ENCODE measurements at places on chromosomes 3 and 15.

GRCh38 chr3:123739754-123740153 is 144.4 kb downstream of the MYLK start:
- DNase-seq, result no peak

GRCh38 chr3:197305854-197306253 is 7.4 kb upstream of the DLG1 start:
- no peak for DNase-seq

DNA sequence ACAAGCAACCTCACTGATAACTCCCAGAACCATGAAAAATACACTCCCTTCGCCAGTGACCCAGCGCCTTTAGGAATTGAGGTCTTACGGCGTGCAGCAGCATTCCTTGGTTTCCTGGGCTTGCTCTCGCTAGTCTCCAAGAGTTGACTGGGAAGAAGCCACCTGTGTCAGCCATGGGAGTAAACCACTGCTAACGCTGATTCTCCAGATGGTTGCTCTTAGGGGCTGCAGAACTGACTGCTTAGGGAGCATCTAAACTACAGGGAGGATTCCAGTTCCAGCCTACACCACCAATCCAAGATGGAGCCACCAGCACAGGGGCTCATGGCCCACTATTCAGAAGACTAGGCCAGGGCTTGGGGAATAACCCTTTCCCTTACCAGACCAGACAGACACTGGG is 2.4 kb downstream of the RBPMS2 start:
- DNase-seq, result no peak

GRCh38 chr3:98545940-98546339 is 14.2 kb downstream of the GPR15 start:
- no peak for DNase-seq

- no peak for DNase-seq
Observed at GRCh38 chr3:145903472-145904013, 257.4 kb downstream of the PLOD2 start.

DNA sequence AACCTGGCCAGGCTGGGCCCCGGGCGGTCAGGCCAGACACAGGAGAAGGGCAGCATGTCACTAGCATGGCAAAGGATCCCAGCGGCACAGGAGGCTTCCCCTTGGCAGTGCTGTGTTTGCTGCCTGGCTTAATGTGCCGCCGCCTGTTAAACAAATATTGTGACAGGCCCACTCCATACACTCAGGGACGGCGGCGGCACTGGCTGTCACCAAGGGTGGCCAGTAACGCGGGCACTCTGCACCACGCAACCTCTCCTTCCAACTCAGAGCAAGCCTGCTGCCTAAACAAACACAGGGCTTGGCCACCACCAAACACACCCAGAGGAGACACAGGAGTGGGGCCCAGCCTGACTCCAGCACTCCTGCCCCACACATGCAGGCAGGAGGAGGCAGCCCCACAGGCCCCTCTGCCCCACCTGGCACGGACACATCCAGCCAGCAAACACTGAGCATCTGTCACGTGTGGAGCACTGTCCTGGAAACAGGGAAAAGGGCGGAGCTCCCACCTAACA is 48.0 kb downstream of the TPRA1 start:
- DNase-seq, result peak; percentile 25

DNA sequence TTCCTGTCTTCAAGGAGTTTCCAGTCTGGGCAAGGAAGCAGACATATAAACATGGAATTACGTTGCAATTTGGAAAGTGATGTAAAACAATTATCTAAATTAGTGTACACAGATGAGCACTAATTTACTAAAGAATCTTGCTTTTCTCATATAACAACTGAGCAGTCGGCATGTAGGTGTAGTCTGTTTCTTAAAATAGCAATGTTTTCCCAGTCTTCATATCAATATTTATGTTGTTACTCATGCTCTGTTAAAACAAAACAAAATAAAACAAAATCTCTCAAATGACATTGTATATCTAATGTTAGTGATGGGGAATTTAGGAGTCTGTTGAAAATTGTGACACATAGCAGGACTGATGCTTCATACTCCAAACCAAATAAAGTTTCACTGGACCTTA is 75.6 kb downstream of the SAMMSON start:
- no peak for DNase-seq

DNA sequence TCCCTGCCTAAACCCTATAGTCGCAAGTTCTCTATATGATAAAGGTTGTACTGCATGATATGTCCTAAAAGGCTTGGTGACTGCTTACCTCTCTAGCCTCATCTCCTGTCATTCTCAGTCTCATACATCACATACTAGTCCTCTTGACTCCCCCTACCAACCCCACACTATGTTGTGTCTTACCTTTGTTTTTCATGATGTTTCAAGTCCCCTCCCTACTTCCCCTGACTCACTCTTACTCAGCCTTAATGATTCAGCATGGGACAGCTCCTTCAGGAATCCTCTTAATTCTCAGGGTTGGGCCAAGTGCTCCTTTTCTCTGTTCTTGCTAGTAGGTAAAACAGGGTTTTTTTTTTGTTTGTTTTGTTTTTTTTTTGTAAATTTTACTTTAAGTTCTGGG is 49.6 kb downstream of the SLMAP start:
- DNase-seq, result no peak

GRCh38 chr3:40971191-40972168 is 227.8 kb upstream of the CTNNB1 start:
- peak; percentile 53 for DNase-seq

- no peak for DNase-seq
Observed at GRCh38 chr3:85120879-85121278, 162.1 kb downstream of the CADM2 start.

DNA sequence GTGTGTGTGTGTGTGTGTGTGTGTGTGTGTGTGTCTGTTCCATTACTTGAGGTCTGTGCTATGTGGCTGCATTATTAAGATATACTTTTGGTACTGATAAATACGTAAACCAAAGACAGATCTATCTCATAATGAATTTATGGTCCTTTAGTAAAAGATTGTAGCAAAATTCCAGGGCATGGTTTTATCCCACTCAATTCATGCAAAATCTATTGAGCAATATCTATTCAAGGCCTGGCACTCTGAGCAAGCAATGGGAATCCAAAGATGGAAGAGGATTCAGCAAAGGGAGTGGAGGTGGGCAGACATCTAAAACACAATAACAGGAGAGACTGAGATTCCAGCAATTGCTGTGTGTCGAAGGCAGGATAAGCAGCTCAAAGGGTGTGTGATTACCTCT is 86.8 kb downstream of the RFTN1 start:
- no peak for DNase-seq

GRCh38 chr3:178146406-178146831 is 389.8 kb upstream of the KCNMB2 start:
- no peak for DNase-seq

DNA sequence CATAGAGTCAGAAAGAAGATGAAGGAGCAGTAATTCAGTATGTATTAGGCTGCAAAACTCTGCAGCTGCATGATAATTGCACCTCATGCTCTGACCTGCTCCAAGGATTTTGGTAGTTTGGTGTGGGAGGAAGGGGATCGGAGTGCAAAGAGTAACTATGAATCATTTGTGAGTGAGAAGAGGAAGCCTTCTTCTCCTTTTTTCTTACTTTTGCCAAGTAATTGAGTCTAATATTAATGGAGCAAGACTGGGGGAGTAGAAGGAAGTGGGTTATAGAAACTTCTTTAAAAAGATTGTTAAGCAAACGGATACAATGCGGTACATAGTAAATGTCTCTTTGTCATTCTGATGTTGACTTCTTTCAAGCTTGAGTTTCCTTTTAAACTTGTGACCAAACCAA is 276.5 kb downstream of the EDEM1 start:
- DNase-seq, result no peak

DNA sequence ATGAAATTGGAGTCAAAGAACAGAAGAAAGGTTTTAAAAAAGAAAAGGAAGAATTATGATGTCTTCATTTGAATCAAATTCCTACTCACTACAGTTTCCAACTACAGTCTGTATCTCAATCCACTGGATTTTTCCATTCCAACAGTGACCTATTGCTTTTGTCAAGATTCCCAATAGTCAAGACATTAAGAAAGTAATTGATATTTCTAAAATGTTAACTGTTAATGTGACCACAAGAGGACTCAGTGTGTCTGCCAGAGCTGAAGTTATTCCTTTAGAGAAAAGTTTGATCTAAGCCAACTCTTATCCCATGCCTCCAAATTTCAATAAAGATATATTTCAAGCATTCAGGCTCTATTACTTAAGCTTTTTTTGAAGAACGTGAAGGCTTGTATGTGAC is 163.2 kb downstream of the CACNA1D start:
- no peak for DNase-seq

- no peak for DNase-seq
Observed at GRCh38 chr3:195118671-195119070, 152.3 kb downstream of the XXYLT1 start.

DNA sequence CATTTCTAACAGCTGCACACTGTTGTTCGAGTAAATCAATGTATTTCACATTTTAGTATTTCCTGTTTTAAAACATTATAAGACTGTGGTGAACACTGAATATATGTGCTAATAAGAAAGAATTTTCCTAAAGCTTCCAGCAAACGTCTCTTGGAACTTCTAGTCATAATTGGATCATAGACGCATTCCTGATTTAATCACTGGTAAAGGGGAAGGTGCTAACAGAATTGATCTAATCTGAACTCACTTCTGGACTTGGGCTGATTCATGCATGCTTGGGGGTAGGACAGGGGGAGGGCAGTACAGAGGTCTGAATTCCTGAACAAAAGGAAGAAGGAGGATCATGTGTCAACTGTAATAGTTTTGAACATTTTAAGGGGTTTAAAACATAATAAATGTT is 7.3 kb upstream of the LEKR1 start:
- DNase-seq, result no peak

DNA sequence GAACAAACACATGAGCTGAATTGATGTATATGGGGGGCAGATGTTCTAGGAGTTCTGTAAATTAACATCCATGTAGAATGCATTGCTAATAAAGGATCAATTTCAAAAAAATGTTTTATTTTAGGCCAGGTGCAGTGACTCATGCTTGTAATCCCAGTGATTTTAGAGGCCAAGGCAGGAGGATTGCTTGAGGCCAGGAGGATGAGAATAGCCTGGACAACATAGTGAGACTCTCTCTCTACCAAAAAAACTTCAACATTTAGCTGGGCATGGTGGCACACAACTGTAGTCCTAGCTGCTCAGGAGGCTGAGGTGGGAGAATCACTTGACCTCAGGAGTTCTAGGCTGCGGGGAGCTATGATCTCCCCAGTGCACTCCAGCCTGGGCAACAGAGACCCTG is 6.5 kb upstream of the NUP210 start:
- DNase-seq, result no peak

- DNase-seq, result no peak
Observed at GRCh38 chr3:4926892-4927291, 52.3 kb upstream of the BHLHE40 start.

DNA sequence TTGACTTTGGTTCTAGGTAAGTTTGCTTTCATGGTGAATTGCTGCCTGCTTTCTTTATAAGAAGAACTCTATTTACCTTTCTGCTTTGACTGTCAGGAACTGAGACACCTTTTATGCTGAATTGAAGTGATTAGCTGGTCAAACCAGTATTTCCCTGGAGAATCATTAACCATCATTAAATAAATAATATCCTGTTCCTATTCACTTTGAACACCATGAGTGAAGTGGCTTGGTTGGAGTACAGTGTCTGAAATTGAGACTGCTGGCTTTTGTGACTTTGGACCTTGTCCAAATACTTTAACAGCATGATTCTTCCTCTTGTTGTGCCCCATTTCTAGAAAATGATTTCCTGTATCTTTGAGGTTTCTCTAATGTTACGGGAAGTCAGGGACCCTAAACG is 5.6 kb upstream of the TMEM62 start:
- DNase-seq, result peak; percentile 69

DNA sequence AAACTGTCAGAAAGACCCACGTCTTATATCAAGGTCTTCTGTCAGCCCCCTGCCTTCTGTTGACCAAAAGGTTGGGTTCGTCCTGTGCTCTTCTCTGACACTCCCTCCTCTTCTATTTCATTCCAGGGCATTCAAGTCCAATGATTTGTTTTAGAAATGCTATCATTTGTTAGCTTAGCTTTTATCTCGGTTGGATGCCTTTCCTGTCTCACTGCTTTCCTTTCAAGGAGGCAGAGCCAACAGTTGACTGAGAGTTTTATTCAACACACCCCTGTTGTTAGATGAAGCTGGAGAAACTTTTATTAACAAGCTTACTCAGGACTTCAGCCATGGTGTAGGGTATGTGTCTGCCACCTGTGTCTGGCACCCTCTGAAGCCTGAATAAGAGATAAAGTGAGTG is 112.0 kb upstream of the SLC7A14 start:
- no peak for DNase-seq

- no peak for DNase-seq
Observed at GRCh38 chr15:66996094-66996493, 69.3 kb upstream of the SMAD3 start.

- DNase-seq, result no peak
Observed at GRCh38 chr3:169894110-169894509, 17.3 kb upstream of the SAMD7 start.

GRCh38 chr3:50157827-50158529 is 2.9 kb downstream of the SEMA3F start:
- no peak for DNase-seq

DNA sequence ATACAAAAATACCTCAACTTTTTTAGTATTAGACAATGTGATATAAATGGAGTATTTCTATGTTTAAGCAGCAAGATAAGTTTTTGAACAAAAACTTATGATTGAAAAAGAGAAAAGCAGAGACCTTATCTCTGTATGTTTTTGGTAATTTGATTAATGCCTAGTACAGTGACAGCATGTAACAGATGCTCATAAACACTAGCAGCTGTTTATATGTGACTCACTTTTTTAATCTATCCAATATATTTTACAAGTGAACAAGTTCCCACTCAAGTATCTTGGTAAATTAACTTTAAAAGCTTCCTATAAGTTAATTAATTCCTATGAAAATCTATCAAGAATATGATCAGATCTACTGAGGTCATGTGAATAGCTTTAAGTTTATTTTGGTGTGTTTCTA is 55.1 kb downstream of the NGLY1 start:
- DNase-seq, result no peak

DNA sequence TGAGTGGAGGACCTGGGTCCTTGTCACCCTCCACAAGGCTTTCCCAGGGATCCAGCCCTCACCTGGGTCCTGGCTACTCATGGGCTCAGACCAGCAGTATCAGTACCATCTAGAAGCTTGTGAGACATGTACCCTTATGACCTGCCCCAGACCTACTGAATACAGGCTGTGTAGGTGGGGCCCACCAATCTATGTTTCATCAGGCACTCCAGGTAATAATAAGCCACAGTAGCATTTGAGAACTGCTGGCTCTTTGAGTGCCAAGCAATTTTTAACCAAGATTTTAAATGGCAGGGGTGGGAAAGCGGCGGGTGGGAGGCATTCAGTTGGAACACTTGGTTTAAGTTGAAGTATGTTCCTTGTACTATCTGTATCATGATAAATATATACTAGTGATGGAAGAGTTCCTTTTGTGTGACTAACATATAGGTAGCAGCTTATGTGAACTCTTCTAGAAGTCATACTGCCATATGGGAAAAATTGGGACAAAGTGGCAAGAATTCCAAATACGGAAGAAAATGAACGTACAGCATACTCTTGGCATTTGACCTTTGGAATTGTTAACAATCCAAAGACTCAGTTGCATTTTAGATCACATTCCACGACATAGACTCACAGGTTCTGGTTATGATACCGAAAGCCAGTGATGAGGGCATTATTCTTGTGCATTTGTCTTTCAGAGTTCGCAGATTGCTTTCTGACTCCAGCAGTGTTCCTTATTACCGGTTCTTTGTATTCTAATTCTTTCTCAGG is 190.4 kb downstream of the GHSR start:
- peak; percentile 35 for DNase-seq

All from HepG2 (cell line).